CD4-positive, CD25-positive, alpha-beta regulatory T cell (primary cell): ENCODE measurements at places on chromosomes 6 and 20. TPM values are rescaled to one million over a fixed set of nuclear protein-coding genes. Genes with fewer than 3 reads are reported as not detected.

DNA sequence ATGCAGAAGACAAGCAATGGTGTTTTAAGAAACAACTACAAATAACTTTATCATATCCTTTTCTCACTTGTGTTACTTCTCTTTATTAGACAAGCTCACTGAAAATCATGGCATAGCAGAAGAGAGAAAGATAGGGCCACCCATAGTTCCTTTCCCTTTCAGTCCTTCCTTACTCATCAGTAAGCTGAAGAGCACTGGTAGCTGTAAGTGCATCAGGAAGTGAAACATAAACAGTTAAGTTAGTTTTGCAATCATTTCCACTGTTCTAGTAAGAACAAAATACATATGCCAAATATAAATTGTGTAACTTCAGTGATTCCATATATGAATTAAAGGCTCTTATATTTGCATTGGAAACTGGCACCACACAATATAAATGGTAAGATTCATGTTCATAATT, 220.1 kb downstream of the HACE1 start:
- no peaks in the 10 kb centered on the region for H3K4me1 ChIP-seq
- no peak overlapping the region for H3K27ac ChIP-seq
- no peak for DNase-seq

Gene CABLES2
- 7.0 TPM for total RNA-seq

Gene GPSM3
- total RNA-seq = 202 TPM

GRCh38 chr6:133436652-133437051, 195.5 kb downstream of the EYA4 start:
- DNase-seq = no peak
- H3K36me3 ChIP-seq = no peaks in the 10 kb centered on the region
- no peak overlapping the region for H3K27ac ChIP-seq
- no peak overlapping the region for H3K4me3 ChIP-seq

DNA sequence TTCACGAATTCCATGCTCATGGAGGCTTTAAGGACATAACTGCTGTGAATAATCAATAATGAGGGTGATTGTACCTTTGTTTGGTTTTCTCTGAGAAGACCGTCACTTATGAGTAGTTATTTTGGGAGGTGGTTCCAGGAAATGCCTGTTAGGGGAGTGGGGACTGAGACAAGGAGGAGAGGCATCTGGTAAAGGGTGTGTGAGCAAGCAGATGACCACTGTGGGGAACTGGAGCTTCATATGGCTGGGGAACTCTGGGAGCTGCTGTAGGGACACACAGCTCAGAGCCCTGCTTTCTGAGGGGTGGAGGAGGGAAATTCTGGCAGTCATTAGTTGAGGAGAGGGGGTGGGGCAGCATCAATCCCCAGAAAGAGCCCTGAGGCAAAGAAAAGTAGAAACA, 71.3 kb upstream of the TINAG start:
- H3K27me3 ChIP-seq = no peaks in the 10 kb centered on the region
- no peak overlapping the region for H3K4me3 ChIP-seq
- H3K27ac ChIP-seq = no peak overlapping the region
- DNase-seq = no peak
- no peaks in the 10 kb centered on the region for H3K4me1 ChIP-seq
- H3K36me3 ChIP-seq = no peaks in the 10 kb centered on the region
